D341Med (cell line): ENCODE measurements at places on chromosomes 7 and 10.

GRCh38 chr10:78416031-78417011 is 382.7 kb downstream of the RPS24 start:
- no peak for DNase-seq

DNA sequence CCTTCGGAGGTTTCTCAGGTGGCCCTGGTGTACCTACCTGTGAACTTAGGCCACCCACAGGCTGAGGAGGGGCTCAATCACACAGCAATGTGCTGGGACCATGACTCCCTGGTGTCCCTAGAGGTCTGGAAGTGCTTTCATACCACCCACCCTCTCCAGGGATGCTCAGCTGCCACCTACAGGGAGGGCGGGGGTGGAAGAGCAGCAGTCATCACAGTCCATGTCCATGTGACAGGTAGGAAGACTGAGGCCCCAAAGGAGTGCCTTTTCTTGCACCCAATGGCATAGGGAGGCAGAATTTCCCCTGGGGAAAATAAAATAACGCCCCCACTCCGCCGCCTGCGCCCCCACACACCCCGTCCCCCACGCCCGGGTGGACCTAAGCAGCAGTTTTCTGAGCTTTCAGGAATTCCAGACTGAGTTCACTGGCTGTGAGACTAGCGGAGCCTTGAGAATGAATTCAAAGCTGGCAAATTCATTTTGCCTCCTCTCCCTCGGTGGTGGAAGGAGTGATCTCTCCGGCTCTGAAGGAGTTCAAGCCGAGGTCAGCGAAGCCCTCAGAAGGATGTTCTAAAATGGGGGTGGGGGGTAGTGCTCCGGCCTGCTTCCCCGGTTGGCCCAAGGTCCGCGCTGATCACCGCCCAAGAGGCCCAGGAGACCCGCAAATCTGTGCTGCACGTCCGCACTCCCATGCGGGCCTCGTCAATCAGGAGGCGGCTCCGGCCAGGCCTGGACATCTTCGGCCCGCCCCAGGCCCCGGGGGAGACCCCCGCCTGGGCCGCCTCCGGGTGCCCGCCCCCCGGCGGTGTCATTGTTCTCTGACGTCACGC is 2.1 kb upstream of the ZMIZ1 start:
- DNase-seq: peak; percentile 48

- no peak for DNase-seq
Measured at GRCh38 chr7:15747301-15747700, 60.8 kb upstream of the MEOX2 start.

DNA sequence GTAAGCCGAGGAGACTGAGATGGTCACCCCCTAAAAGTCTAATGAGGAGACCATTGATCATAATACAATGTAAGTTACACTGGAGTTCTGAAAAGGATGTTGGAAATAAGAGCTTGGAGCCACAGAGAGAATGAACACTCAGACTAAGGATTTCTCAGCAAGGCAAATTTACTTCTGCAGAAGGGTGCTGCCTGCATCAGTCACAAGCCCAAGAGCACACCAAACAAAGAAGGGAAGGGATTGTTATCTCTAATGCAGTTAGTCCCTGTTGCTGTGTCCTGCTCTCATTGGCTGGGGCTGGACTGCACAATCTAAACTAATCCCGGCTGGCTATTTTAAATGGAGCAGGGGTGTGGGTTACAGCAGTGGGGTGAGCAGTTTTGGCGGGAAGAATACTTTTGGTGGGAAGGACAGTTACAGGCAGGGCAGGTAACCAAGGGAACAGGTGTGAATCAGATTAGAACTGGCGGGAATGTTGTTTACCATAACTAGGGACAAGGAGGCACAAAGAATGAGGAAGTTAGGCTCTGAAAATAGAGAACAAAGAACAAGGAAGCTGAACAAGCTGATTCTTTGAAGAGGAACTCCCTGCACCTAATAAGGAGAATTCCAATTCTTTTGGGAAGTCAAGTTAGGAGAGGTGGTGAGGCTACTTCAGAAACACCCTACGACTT is 30.3 kb upstream of the TRIM24 start:
- no peak for DNase-seq

GRCh38 chr7:68269405-68269804 is 1272.8 kb downstream of the TYW1 start:
- DNase-seq: no peak

GRCh38 chr7:84055904-84056605 is 138.5 kb downstream of the SEMA3A start:
- DNase-seq: no peak

GRCh38 chr7:119665796-119666195 is 607.2 kb upstream of the KCND2 start:
- no peak for DNase-seq

DNA sequence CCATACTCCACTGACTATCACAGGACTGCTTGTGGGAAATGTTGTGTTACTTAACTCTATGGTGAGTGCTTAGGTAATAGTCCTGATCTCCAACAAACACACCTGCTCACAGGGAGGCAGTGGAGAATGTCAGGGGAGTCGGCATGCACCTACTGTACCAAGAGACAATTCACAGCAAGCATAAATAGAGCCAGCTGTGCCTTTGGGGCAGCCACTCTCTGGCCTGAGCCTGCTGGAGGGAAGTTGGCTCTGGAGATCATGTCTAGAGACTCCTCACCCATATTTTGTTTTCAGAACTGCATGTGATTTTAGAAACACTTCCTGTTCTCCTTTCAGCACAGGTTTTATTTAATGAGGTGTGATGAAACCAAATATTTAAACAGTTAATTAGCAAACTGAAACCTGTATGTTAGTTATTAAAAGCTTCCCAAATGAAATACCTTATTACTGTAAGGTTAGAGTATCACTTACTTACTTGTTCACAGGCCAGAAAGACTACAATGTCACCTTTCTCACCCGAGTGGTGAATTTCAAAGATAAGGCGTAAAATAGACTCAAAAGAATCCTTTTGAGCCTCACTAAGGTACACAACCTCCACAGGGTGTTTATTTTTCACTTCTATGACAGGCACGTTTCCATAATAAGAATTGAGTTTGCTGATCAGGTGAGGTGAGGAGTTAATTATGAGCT is 21.8 kb downstream of the DHX32 start:
- DNase-seq: no peak

GRCh38 chr7:151011097-151011409 is 13.2 kb downstream of the ATG9B start:
- no peak for DNase-seq

DNA sequence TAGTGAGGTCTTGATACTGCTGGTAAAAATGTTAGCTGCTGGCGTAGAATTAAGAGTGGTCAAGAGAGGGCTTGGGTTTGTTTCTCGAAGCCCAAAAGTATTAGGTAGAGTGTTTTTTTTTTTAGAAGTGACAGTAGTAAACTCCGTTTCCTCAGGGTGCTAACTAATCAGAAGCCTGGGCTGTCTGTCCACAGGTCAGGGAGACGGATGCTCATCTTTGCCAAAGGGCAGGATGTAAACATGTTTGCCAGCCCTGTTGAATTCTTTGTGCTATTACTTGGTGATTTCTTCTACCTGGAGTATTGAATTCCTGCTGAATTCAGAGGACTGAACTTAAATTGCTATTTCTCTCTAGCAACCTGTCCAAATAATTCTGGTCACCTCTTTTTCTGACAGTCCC is 117.1 kb downstream of the SND1 start:
- no peak for DNase-seq

- DNase-seq: no peak
Measured at GRCh38 chr10:21184216-21184615, 287.1 kb upstream of the NEBL start.

GRCh38 chr10:70035531-70035930 is 17.1 kb upstream of the MACROH2A2 start:
- DNase-seq: no peak

- DNase-seq: no peak
Measured at GRCh38 chr7:157684909-157685429, 348.2 kb downstream of the DNAJB6 start.

GRCh38 chr7:155073922-155074321 is 3.8 kb downstream of the HTR5A start:
- no peak for DNase-seq

GRCh38 chr7:100685631-100686145 is 8.4 kb downstream of the GIGYF1 start:
- DNase-seq: no peak

GRCh38 chr7:131459256-131459655 is 97.2 kb downstream of the PODXL start:
- DNase-seq: no peak

GRCh38 chr10:10804061-10804460 is 213.6 kb upstream of the CELF2 start:
- DNase-seq: no peak

GRCh38 chr10:106959521-106959920 is 205.0 kb downstream of the SORCS1 start:
- no peak for DNase-seq

- DNase-seq: peak; percentile 37
Measured at GRCh38 chr7:144834641-144835144, 1.2 kb downstream of the TPK1 start.

- no peak for DNase-seq
Measured at GRCh38 chr10:69425511-69426298, 9.0 kb upstream of the TACR2 start.

DNA sequence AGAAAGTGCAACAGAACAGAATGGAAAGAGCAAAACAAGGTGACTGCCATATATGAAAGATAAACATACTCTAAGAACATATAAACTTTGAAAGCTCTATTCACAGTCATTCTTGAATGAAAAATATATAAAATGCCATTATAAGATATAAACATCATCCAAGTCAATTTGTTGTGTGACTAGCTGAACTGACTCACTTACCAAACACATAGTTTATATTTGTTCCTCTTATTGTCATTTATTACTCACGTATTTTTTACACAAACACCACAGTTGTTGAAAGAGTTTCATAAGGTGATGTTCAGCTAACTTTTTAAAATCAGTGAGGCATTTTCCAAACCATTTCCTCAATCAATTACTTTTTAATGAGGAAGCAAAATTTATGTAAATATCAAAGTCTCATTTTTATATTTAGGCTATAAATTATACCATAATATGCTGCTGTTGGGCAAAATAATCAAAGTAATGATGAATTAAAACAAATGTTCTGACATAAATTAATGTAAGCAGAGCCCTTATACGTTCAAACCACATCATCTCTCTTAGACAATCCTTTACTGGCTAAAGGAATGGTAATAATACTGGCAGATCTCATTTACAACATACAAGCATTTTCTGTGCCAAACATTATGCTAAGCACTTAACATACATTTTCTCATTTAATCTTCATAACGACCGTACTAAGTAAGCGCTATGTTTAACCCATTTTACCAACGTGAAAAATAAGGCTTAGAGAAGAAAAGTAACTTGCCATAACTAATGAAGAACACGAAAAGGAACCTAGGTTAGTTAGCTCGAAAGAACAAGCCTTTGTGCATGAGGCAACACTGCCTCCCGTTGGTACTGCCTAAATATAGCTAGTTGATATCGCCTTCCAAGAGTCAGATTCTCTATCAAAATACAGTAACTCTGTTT is 7.3 kb downstream of the LRRN3 start:
- DNase-seq: peak; percentile 37

GRCh38 chr10:46329690-46330016 is 42.9 kb downstream of the ANTXRL start:
- DNase-seq: no peak

GRCh38 chr7:30867483-30867882 is 44.2 kb upstream of the AQP1 start:
- DNase-seq: no peak

GRCh38 chr7:66050990-66051448 is 24.6 kb upstream of the ASL start:
- DNase-seq: no peak

- DNase-seq: no peak
Measured at GRCh38 chr10:98020254-98020653, 10.2 kb downstream of the CRTAC1 start.

DNA sequence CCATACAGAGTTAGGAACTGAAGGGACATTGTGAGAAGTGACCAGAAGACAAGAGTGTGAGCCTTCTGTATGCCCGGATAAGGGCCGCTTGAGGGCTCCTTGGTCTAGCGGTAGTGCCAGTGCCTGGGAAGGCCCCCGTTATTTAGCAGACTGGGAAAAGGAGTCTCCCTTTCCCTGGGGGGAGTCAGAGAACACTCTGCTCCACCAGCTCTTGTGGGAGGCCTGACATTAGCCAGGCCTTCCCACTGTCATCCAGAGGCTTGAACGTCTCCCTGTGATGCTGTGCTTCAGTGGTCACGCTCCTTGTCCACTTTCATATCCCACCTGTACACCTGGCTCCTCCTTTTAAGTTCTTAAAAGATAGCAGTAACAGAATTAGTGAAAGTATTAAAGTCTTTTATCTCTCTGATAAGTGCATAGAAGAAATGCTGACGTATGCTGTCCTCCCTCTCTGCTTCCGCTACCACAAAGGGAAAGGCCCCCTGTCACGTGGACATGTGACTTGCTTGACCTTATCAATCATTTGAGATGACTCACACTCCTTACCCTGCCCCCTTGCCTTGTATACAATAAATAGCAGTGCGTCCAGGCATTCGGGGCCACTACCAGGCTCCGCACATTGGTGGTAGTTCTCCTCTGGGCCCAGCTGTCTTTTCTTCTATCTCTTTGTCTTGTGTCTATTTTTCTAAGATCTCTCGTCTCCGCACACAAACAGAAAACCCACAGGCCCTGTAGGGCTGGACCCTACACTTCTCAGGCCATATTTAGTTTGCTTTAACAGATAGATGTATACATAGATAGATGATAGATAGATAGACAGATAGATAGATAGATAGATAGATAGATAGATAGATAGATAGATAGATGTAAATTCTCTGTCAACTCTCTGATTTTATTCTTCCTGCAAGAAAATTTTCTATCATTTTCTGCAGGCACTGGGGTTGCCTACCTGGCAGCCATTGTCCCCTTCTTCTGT is 131.5 kb upstream of the JCAD start:
- no peak for DNase-seq

- no peak for DNase-seq
Measured at GRCh38 chr10:43888586-43888985, 239.9 kb upstream of the ZNF32 start.

- DNase-seq: peak; percentile 87
Measured at GRCh38 chr7:68511281-68511680, 1087.0 kb upstream of the AUTS2 start.

DNA sequence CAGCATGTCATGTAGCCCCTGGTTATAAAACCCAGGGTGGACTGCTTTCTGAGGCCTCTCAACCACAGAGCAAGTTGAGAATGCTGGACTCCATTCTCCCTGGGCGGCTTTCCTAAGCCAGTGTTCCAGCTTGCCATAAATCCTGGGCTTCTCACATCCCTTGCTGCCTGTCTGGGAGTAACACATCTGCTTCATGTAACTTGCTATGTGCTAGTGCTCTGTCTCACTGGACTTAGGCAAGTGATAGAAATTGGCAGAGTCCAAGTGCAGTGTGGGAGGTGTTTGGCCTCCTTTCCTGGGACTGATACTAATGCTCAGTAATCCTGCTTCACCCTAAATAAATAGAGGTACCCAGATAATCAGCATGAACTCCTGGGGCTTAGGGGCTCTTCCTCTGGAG is 277.1 kb upstream of the POM121L12 start:
- DNase-seq: no peak

DNA sequence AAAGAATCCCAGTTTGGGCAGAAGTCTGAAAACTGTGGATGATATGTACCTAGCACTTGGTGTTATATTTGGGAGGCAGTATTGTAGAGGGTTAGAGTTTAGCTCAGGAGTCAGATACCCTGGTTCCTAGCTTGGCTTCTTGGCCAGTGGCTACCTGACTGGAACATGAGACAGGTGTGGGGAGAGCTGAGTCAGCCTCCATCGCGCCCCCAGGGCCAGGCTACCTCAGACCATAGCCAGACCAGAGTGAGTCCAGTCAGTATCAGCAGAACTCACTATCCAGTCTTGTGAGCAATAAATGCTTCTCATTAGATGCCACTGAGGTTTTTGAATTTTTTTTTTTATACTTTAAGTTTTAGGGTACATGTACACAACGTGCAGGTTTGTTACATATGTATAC is 26.0 kb downstream of the CYP3A5 start:
- DNase-seq: no peak

GRCh38 chr7:69020536-69020935 is 577.7 kb upstream of the AUTS2 start:
- DNase-seq: no peak
